ENCODE measurements at places on chromosomes 4 and X.

DNA sequence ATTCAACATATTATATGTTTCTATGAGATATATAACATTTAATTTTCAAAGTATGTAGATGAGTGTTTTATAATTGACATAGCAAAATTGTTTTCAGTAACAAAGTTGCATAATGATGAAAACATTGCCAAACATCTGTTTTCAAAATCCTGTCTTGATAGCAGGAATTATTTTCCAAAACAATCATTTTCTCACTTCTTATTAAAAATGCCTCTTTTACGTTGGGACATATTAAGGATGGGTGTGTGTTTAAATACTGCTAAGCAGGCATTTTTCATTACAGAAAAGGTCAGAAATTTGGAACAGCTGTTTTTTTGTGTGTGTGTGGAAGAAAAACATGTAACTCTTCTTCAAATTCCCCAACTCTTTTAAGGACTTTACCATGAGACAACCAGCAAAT, 452.0 kb downstream of the SPRY1 start:
- no peak for DNase-seq

DNA sequence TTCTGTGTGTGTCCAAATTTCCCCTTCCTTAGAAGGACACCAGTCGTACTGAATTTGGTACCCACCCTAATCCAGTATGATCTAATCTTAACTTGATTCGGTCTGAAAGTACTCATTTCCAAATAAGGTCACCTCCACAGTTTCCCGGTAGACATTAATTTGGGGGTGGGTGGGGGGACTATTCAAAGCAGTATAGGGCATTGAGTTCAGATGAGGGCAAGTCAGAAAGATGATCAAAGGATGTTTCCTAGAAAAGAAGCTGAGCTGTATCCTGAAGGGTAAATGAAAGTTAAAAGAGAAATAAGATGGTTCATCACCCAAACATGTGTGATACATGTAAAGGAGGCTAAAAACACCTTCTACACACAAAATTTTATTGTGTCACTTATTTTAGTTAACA, 42.0 kb upstream of the SCRG1 start:
- no peak for DNase-seq

GRCh38 chr4:110096405-110096804, 102.0 kb downstream of the ELOVL6 start:
- no peak for DNase-seq

GRCh38 chr4:7030856-7031255, 12.3 kb upstream of the TADA2B start:
- no peak for DNase-seq

- DNase-seq = no peak
These were observed 69.6 kb upstream of the NDP start for GRCh38 chrX:44042751-44043150.

GRCh38 chr4:30840571-30840970, 120.4 kb downstream of the PCDH7 start:
- no peak for DNase-seq

- DNase-seq = no peak
These were observed 9.5 kb downstream of the SLC38A5 start for GRCh38 chrX:48460606-48461005.

- no peak for DNase-seq
These were observed 9.8 kb upstream of the ANXA5 start for GRCh38 chr4:121706595-121707021.

DNA sequence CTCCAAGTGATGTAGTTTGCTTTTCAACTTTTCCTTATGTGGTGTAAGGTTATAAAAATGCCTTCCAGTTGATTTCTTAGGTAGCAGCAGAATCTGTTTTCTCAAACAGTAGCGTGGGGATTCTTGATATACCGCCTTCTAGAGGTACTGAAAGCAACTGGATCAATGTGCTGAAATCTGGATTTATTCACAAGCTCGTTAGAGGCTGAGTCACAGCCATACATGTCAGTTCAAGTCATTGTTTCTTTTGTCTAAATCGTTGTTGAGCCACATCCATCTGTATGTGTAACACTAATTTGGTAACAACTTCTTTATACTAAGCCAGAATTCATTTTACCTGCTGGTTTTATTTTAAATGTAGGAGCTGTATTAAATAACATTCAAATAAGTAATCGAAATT, 200.0 kb upstream of the MAD2L1 start:
- no peak for DNase-seq

- no peak for DNase-seq
These were observed 924.3 kb upstream of the DIAPH2 start for GRCh38 chrX:95760356-95760755.

DNA sequence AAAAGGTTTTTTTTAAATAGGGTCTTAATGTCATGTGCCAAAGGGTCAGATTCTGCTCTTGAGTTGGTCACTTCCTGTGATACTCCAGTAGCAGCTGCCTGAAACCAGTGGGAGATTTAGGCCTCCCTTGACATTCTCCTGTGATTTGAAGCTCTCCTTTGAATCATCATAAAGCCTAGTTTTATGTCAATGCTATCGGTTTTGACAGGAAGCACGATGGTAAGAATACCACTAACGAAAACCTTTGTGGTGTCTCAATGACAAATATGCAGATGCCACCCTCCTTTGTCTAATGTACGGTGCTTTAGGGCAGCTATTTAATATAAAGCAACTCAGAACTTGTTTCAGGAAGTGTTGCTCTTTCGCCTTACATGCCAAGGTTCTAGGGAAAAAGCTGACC, 44.2 kb downstream of the CCNI start:
- no peak for DNase-seq
